ENCODE measurements at places on chromosomes 1 and 21. TPM values are rescaled to one million over a fixed set of nuclear protein-coding genes. Genes with fewer than 3 reads are reported as not detected.

The GOLT1A gene
- total RNA-seq = 0.45 TPM

The UTS2 gene
- total RNA-seq = not detected

The MOV10 gene
- total RNA-seq = 27.6 TPM

The NEGR1 gene
- total RNA-seq = 8.1 TPM

The GUCA2B gene
- not detected for total RNA-seq

The IGSF3 gene
- 10.9 TPM for total RNA-seq

The VAV3 gene
- 14.8 TPM for total RNA-seq

The RIPK4 gene
- 15.3 TPM for total RNA-seq

The RHD gene
- total RNA-seq = not detected

Data from thyroid gland (tissue), 4 donors.